ENCODE measurements at places on chromosomes 16 and 17.

- no peak for DNase-seq
Observed at GRCh38 chr17:6641247-6641863, 495 bp downstream of the TXNDC17 start.

DNA sequence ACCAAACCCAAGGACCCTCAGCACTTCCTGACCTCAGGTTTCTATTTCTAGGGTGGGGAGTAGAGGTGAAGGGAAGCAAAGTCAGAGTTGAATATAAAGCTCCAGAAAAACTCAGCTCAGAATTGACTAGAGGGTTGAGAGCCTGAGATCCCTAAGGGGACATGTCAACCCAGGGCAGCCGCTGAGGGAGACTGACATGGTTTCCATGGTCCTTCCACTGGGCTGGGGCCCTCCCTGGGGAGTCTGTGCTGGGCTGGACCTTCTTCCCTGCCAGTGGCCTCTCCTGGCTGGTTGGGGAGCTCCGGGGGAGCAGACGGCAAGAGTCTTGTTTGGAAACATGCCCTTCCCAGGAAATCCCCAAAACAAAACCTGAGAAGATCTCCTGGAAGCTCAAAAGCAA is 121.3 kb downstream of the METRNL start:
- DNase-seq = no peak

DNA sequence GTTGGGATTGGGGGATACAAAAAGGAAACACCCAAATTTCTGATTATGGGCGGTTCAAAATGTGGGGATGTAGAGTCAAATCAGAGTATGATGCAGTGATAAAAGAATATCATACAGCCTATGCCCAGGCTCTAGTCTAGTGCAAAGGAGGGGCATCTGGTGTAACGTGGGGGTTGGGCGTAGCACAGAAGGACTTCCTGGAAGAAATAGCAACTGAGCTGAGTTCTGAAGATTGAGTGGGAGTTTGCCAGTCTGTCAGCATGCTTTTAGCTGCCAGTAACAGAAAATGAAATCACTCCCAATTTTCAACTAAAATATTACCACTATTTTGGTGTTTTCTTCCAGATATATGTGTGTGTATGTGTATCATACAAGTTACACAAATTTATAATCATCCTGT is 196.9 kb downstream of the SPECC1 start:
- DNase-seq = no peak

DNA sequence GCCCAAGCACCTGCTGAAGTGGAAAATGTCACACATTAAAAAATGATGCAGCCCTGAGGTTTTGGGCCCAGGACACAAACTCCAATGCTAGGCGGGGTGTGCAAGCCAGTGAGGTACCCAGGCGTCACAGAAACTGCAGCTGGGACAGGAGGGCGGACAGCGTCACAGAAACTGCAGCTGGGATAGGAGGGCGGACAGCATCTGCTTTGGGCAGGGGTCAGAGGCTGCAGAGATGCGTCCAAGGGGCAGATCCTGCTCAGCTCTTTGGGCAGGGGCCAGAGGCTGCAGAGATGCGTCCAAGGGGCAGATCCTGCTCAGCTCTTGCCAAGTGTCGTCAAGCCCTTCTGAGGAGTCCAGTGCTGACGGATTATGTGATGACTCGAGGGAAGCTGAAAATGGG is 43.9 kb upstream of the RCVRN start:
- no peak for DNase-seq

DNA sequence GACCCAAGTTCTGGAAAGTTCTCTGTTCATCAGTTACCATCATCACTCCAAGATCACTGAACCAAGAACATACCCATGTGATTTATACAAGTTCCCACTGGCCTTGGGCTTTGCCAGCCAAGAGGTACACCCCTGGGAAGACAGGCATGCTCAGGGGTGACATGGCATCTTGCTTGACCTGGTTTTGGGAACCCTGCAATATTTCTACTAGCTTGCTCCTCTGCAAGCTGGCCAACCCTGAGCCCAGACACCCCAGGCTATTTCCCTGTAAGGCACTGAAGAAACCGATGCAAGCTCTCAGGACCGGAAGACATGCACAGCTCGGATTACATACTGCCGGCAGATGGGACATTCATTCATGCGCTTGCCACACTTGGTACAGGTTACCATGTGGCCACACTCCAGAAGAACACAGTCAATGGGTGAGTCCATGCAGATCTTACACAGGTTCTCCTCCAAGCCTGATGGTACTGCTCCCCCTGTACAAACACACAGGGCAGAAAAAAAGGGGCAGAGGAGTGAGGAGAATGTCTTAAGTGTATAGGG is 31.4 kb downstream of the LIG3 start:
- no peak for DNase-seq

- no peak for DNase-seq
Observed at GRCh38 chr16:19001788-19002187, 18.1 kb downstream of the TMC7 start.

- no peak for DNase-seq
Observed at GRCh38 chr17:30235386-30236296, at the start of gene SLC6A4. Gene SLC6A4, minus strand, starts transcription at chr17:30235697. Its CDS starts 13,739 bp downstream, at chr17:30221958.

DNA sequence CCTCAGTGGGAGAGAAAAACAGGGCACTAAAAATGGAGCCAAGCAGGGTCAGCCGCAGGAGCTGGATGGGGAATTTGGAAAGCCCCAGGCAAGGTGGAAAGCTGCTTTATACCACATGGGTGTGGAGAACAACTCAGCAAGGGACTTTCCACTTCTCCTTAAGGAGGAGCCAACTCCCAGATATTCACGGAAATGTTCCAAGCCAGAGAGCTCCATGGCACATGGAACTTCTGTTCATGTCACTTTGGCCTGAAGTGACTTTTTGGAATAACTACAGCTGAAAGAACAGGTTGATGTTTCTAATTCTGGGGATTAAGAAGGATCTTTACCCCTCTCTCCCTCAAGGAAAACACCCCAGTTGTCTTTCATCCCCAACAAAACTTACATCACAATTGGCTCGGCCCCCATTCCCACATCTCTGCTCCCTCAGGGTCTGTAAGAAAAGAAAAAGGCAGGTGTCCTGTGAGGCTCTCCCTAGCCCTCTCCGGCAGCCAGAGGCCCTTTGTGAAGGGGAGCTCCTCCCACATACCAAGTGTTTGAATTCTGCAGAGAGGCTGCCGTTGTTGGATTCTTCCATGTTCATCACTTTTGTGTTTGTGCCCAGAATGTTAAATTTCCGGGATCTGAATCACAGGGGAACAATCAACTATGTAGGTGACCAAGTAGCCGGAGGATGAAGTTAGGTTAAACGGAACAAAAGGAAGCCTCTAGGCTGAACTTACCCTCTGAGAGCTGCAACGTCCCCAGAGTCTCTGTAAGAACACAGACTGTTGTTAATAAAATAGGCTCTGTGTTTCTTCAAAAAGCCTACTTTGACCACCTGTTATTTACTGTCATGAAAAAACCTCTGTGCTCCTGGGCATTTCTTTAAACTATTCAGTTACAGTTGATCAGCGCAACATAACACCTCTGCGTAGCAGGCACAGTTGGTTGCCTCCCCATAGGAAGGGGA is 41.0 kb downstream of the STAT5A start:
- no peak for DNase-seq

Data from activated CD4-positive, alpha-beta T cell treated with anti-CD3 and anti-CD28 coated beads, Interleukin-2, amount 50 U/mL, for 24 hours (primary cell).